Kidney capillary endothelial cell (primary cell): ENCODE measurements at places on chromosomes 12 and 14.

GRCh38 chr12:8784290-8784888, 38.0 kb upstream of the A2ML1 start:
- DNase-seq, result no peak

GRCh38 chr14:21107283-21107800, 6.5 kb downstream of the TMEM253 start:
- DNase-seq, result no peak

- no peak for DNase-seq
These were observed 37.7 kb downstream of the SLC8B1 start for GRCh38 chr12:113297214-113297587.

DNA sequence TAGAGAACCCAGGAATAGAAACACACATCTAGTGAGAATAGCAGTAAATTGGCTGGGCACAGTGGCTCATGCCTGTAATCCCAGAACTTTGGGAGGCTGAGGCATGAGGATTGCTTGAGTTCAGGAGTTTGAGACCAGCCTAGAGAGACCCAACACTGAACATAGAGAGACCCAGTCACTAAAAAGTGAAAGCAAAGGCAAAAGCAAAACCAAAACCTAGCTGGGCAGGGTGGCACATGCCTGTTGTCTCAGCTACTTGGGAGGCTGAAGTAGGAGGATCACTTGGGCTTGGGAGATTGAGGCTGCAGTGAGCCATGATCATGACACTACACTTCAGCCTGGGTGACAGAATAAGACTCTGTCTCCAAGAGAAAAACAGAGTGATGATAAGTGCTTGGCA, 37.5 kb upstream of the MIS18BP1 start:
- DNase-seq, result no peak

DNA sequence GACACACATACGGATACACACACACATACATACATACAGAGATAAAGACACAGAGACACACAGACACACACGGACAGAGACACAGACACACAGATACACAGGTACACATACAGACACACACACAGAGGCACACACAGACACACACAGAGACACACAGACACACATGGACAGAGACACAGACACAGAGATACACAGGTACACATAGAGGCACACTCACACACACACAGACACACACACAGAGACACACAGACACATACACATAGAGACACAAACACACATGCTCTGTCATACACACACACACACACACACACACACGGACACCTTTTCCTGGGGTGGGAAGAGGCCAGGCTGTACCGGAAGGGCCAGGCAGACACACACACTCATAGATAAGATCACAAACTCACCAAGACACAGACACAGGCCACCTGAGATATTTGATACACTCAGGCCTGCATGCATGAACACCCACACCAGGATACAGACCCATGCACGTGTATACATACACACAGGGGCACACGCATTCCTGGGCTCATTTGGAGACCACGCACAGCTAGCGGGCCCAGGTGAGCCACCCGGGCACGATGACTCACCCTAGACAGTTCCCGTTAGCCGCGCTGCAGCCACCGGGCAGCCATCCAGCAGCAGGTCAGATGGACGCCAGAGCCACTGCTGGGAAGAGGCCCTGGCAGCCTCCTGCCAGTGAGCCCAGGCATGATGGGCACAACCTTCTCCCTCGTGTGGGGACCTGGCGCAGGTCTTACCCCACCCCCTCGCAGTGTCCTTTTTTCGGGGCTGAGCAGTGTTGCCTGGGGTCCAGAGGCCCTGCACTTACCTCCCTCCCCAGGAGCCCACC, 1.8 kb upstream of the AHNAK2 start:
- no peak for DNase-seq

GRCh38 chr12:110563702-110564470, 19.2 kb downstream of the PPTC7 start:
- DNase-seq, result no peak

- no peak for DNase-seq
These were observed 9.8 kb upstream of the RILPL2 start for GRCh38 chr12:123446333-123446713.

- no peak for DNase-seq
These were observed 301.7 kb downstream of the GALC start for GRCh38 chr14:87691042-87691881.

DNA sequence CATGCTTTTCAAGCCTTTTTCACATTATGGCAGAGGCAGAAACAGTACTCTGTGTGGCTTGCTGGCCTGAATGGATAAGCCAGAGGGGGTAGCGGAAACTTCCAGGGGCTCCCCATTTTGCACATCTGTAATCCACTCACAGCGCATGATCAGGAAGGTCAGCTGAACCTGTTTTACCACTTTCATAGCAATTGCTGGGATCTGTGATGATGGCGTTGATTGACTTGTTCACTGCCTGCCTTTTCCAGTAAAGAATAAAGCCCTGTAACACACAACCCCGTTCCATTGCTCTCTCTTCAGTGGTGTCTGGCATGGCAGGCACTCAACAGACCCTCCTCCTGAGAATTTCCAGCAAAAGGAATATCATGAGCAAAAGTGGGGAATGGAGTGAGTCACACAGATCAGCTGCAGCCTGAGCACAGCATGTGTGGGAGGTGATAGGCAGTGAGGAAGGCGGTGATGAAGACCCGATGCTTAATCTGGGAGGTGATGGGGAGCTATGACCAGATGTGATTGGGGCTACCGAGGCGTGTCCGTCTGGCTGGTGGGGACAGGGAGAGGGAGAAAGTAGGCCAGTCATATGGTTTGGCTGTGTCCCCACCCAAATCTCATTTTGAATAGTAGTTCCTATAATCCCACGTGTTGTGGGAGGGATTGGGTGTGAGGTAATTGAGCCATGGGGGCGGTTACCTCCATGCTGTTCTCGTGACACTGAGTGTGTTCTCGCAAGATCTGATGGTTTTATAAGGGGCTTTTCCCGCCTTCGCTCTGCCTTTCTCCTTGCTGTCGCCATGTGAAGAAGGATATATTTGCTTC, 44.7 kb upstream of the CHST11 start:
- DNase-seq, result no peak

GRCh38 chr12:19908830-19909229, 459.5 kb upstream of the PDE3A start:
- DNase-seq, result no peak

GRCh38 chr14:70810621-70811020, 1.3 kb upstream of the MAP3K9 start:
- no peak for DNase-seq

- DNase-seq, result peak; percentile 93
These were observed 241 bp upstream of the PALS1 start for GRCh38 chr14:67240978-67241410.

- no peak for DNase-seq
These were observed 38.1 kb upstream of the SLC2A13 start for GRCh38 chr12:40144023-40144422.

GRCh38 chr12:113912760-113913329, 53.3 kb downstream of the RBM19 start:
- peak; percentile 73 for DNase-seq

DNA sequence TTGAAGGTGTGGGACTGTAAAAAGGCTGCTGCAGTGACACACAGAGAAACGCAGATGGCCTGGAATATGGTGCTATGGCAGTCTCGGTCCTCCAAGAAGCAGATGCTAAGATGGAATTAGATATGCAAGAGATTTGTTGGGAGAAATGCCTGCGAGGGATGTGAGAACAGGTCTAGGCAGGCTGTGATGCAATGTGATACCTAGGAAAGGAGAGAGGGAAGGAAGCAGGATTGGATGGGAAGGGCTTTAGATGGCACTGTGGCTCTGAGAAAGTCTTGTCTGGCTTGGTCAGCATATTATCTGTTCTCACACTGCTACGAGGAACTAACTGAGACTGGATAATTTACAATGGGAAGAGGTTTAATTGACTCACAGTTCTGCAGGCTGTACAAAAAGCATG, 374.4 kb downstream of the BCAT1 start:
- no peak for DNase-seq

DNA sequence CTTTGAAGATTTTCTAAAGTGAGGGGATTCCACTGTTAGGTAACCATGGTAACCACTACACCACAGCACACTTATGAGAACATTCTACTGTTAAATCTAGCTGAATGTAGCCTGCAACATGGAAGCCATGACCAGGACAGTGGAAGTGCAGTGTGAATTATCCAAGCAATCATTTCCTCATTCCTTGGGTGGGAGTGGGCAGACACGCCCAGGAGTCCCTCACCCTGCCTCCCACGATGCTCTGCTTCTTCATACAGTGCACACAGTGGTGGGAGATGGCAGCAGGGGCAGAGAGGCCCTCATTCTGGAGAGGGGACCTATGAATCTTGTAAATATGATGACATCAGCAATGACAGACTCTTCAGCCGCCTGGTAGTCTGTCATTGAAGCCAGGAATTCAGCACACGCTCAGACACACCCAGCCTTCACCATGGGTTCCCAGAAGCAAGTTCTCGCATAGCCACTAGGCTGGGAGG, 70.1 kb upstream of the HOXC13 start:
- DNase-seq, result no peak

DNA sequence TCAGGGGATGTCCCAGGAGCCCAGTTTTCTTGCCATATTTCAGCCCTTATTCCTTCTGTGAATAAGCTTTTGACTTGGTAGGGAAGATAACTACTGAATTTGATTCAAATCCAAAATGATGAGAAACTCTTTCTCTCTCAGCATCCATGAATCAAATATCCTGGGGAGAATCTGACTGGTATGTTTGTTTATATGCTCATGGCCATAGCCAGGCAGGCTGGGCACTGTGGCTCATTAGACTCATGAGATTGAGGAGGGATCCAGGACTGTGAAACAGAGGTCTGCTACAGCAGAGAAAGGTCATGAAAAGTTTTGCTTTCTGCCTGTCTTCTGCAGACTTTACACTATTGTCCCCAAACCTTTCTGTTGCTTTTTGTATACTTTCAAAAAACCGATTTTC, 346.4 kb upstream of the ATP2B1 start:
- no peak for DNase-seq

DNA sequence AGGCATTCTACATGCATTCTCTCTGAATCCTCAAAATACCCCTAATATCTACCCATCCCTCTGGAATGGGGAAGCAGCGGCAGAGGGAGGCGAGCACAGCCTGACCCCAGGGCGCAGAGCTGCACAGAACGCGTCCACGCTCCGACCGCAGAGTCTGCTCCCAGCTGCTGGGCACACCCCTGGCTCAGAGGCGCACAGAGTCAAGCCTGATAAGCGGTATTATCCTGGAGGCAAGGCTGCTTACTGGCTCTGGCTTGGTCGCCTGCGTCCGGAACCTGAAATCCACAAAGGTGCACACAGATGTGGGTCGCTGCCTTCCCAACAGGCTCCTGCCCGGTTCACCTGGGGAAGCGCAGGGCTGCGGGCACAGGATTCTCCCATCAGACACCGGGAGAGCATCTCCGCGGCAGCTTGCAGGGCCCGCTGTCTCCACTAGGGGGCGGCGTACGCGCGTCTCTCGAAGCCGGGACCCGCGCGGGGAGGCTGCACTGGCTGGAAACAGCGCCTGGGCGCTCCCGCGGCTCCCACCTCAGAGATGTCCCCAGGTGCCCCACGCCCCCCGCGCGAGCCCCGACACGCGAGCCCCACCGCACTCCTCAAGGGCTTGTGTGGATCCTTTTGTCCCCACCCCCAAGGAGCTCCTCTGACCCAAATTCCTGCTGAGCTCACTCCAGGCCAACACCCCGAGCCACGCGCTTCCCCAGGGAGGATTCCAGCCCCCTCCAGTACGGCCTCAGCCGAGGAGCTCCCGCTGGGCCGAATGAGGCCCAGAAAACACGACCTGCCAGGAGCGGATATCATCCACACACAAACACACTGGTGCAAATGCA, 120.1 kb upstream of the FZD10 start:
- DNase-seq, result peak; percentile 36

GRCh38 chr12:2239381-2239871, 186.6 kb downstream of the CACNA1C start:
- DNase-seq, result no peak

DNA sequence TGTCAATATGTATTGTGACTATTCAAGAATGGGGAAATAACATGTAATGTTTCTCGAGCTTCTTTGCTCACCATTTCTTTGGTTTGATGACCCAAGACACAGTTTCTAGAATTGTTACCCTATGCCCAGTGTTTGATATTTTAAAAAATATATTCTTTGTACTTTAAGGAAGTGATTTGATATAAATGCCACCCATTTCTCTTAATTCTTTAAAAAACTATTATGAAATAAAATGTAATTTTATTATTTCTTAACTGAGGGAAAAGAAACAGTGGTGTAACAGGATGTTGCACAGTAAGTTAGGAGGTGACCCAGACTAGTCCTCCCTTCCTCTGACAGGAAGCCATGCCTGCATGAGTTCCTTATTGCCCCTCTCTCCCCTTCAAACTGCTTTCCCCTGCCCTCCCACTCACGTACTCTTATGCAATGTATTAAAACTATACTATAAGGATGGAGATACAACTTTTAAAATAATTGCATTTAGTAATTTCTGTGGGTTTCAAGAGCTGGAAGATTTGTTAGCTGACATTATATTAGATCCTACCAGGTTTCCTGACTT, 279.4 kb downstream of the TMTC2 start:
- peak; percentile 8 for DNase-seq

DNA sequence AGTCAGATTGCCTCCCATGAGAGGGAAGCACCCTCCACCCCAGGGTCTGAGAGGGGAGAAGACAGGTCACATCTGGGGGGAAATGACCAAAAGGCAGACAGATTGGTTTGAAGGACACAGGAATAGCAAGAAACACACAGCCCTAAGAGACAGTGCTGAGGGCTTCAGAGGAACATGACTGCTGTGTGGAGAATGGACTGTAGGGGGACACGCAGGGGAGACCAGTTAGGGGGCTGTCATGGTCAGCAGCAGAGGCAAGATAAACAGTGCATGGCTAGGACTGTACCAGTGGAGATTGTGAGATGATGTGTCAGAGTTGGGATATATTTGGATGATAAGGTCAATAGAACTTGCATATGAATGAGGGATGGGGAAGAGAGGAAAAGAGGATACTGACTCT, 19.7 kb downstream of the SMUG1 start:
- DNase-seq, result no peak

DNA sequence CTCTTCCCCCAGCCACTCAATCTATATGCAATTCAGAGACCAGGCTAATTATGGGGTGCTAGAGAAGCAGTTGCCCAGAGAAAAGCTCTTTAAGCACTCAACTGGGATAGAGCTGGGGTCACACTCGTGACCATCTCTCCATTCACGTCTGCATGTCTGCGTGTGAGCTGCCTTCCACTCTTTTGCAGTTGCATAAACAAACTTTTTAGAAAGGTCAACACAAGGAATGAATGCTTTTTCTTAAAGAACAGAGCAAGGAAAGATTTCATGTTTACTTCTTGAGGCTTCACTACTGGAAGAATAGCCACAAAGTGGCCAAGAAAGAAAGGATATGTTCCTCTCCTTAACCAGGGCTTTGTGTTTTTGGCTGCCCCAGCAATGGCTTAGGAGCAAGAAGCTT, 151.1 kb downstream of the SAMD4A start:
- no peak for DNase-seq

- no peak for DNase-seq
These were observed 457.4 kb downstream of the FOXG1 start for GRCh38 chr14:29223947-29224346.

DNA sequence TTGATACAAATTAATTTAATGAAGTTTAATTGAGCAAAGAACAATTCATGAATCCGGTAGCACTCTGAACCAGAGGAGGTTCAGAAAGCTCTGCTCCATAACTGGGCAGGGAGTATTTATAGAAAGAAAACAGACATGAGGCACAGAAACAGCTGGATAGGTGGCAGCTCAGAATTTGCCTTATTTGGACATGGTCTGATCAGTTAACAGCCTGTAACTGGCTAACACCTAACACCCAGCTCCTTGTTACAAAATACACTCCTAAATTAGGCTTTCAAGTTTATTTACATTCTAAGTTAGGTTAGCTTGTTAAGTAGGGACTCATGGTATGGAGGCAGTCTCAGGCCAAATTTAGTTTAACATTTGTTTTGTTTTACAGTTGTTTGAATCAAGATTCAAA, 67.8 kb upstream of the TMCC3 start:
- no peak for DNase-seq
